ENCODE measurements at places on chromosomes 7 and 10.

GRCh38 chr10:91603931-91604331 is 28.9 kb downstream of the PPP1R3C start:
- no peak for DNase-seq

GRCh38 chr7:92121681-92122080 is 12.6 kb downstream of the CYP51A1 start:
- DNase-seq, result no peak

GRCh38 chr10:34434119-34434594 is 380.9 kb downstream of the PARD3 start:
- no peak for DNase-seq

DNA sequence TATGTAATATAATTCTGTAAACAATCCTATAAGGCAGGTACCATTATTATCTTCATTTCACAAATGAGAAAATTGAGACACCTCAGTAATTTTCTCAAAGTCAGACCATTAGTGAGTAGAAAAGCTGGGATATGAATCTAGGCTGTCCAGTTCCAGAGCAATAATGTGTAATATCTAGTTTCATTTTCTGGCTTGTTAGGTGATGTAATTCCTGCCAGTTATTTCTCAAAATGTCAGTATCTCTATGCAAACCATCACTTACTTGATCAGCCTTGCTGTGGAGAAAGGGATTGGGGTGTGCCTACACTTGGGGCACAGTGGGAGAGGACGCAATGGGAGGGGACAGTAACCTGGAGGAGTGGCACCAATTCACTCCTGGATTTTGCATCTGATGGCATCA is 157.5 kb downstream of the LYZL1 start:
- DNase-seq, result no peak

DNA sequence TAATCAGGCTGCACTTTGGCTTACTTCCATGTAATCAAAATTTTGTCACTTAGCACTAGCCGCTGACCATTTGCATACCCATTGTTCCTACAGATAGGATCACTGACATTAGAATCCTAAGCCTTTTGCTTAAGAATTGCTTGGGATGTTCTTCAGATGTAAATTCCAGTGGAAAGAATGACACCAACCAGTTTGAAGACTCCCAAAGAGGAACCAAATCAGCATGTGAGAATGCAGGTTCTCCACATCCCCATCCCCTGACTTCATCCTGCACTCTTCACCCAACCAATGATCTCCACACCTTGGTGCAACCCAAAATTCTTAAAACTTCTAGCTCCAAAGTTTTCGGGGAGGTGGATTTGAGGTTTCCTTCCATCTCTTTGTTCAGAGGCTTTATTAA is 345.6 kb downstream of the GPAM start:
- DNase-seq, result no peak

GRCh38 chr10:24825551-24825950 is 101.9 kb upstream of the ARHGAP21 start:
- DNase-seq, result no peak

DNA sequence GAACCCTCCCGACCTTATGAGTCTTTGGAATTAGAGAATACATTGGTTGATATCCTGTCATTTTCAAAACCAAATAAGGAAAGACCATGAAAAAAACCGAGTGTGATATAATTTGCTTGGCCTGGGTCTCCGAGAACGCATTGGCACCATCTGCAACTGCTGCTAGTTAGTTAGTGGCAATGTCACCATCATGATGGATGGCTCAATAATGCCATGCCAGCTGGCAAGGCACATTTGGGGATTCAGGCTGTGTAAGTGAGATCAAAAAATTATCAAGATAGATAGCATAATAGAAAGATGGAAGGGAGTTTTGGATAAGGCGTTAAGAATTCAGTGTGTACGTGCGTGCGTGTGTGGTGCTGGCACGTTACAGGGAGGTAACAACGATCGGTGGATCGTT is 134.7 kb upstream of the TCERG1L start:
- no peak for DNase-seq

DNA sequence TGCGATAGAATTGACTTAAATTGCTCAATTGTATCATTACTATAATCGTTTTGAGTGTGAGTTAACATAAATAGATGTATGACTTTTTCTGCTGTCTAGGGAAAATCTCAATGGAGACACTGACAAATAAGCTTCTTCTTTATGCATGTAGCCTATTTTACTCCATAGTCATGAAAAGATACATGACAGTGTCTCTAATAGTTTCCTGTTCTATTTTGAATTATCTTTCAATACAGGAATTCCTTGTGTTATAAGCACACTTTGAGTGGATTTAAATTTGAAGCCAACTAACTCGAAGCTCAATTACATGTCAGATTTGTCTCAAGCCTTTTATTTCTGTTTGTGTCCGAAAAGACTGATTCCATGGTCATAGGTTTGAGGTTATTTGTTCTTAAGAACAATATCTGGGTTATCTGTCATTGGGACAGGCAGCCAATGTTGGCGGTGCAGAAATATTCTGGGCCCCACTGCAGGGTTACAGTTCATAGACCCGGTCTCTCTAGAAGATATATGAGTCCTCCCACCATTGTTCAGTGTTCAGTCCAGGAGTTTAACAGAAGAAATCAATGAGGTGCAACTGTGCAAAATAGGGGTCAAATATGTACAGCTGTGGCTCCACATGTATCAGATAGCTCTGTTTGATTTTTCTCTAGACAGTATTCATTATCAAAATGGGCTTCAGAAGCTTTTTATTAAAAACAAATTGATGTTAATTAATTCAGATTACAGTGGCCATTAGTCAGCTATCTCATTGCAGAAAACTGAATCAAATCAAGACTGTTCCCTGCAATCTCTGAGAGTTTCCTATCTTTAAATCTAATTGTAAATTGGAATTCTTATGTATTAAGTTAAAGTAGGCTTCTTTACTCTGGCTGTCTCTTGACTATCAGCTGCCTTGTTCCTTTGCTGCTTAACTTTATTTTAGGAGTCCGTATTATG is 1238.8 kb downstream of the NXPH1 start:
- DNase-seq, result no peak

- no peak for DNase-seq
These were observed 92.4 kb upstream of the JCAD start for GRCh38 chr10:30151581-30152389.

DNA sequence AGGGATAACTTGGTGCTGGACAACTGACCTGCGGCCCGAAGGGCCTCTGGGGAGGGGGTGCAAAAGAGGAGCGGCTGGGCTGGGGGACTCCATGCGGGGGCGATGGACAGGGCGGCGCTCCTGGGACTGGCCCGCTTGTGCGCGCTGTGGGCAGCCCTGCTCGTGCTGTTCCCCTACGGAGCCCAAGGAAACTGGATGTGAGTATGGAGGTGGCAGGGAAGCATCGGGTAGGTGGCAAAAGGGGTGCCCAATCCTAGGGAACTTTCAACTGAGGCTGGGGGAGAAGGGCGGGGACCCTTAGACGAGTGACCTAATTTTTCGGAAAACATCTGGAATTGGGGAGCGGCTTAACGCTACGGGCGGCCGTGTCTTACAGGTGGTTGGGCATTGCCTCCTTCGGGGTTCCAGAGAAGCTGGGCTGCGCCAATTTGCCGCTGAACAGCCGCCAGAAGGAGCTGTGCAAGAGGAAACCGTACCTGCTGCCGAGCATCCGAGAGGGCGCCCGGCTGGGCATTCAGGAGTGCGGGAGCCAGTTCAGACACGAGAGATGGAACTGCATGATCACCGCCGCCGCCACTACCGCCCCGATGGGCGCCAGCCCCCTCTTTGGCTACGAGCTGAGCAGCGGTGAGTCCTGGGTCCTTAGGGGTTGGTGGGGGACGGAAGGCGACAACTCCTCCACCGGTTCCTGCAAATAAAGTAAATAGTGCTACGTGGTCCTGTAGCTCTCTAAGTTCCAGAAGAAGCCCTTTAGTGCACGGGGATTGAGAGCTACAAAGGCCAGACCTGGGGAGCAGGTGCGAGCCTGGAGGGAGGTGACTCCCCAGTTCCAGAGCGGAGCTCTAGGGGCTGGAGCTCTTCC is 622 bp downstream of the WNT16 start:
- DNase-seq, result no peak

DNA sequence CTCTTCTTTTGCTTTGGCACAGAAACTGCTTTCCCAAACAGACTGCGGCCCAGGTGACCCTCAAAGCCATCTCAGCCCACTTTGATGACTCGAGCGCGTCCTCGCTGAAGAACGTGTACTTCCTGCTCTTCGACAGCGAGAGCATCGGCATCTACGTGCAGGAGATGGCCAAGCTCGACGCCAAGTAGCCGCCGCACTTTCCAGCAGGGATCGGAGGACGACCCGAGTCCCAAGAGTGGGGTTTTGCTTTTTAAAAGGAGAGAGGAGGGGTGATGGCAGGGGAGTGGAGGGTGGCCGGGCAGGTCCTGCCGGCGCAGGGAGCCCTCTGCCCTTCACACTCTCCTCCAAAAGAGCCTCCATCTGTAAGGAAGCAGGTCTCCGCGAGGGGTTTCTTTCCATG is 21.1 kb downstream of the AIFM2 start:
- no peak for DNase-seq

DNA sequence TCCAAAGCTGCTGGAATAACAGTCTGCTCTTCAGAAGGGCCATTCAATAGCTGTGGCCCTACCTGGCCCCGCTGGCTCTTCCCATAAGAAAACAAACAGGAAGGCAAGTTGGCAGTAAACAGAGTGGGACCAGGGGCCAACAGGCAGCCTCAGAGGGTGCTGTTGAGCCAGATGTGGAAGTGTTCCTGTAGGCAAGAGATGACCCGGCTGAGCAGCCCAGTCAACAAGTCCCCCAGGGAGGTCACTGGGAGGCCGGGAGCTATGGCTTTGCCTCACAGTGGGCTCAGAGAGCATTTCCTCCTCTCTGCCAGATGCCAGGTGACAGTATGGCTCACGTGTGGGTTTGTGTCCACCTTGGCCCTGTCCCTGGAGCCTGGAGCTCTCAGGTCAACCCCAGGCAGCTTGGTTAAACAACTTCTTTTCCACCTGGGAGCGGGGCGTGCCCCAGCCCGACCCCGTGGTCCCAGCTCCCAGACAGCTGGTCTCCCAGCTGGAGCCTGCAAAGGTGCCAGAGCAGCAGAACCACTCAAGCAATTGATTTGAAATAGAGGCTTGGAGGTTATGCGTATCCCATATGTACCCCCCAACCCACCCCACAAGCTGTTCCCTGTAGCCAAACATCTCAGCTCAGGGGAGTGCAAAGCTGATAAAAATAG is 33.8 kb upstream of the LOXL4 start:
- DNase-seq, result no peak

GRCh38 chr7:40815512-40815911 is 680.7 kb downstream of the SUGCT start:
- DNase-seq, result no peak

DNA sequence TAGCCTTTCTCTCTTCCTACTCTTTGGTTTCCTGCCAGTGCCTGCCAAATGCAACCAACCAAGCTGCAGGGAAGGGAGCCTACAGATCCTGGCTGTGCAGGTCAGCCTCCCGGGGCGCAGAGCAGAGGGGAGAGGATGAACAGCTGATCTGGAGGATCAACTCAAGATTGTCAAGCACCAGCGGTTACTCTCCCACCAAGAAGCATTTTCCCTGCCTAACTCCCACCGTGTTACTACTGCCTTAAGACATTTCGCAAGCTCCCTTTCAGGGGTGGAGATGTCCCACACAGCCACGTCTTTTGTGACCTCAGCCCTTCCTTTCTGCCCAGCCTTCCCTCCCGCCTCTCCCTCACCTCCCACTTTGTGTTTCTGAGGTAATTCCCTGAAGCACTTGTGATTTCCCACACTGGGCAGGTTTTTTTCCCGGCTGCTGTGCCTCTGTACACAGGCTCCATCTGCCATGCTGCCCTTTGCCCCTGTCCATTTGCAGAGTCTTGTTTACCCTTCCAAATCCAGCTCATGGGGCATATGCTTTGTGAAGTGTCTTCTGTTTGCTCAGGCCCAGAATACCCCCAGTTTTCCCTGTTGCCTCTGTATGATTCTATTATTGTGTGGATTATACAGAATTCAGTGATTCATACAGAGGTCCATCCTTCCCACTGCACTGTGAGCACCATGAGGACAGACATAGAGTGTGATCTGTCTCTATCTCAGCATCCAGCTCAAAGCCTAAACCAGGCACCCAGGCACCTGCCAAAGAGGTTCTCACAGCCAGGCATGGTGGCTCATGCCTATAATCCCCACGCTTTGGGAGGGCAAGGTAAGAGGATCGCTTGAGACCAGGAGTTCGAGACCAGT is 40.9 kb upstream of the PAPSS2 start:
- no peak for DNase-seq

GRCh38 chr10:126135177-126135576 is 238.8 kb downstream of the FANK1 start:
- DNase-seq, result no peak

- DNase-seq, result no peak
These were observed 488 bp upstream of the CHCHD3 start for GRCh38 chr7:133082390-133082766.

DNA sequence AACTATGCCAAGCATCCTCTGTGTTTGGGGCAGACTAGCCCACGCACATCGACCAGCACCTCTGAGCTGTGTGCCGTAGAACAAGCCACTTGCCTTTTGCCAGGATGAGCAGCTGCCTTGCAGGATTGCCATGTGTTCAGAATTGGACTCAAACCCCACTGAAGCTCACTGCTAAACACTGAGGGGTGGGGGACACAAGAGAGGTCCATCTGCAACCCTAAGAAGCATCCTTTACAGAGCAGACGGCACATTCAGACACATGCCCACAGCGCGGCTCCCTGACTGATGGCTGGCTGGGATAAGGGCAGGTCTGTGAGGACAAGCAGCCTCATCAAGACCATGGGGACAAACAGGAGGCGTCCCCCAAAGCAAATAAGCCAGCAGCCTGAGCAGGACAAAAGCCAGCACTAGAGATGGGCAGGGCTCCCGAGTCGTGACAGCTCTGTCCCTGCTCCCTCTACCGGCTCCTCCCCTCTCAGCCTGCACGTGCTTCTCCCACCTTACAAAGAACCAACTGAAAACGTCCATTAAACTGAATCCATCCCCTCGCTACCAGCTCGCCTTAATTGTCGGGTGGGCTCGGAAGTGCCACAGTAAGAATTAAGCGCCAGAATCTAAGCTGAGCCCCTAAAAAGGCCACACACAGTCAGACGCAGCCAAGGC is 114.2 kb downstream of the PRKAG2 start:
- DNase-seq, result no peak

- DNase-seq, result no peak
These were observed 150.2 kb upstream of the PRSS58 start for GRCh38 chr7:142407939-142408570.

- no peak for DNase-seq
These were observed at the start of gene GRID1 for GRCh38 chr10:86366033-86366901. TSS of gene GRID1 (minus strand) at chr10:86366795.

- DNase-seq, result no peak
These were observed 80.0 kb downstream of the ARID5B start for GRCh38 chr10:61981460-61981859.

Measured in stimulated activated CD4-positive, alpha-beta T cell treated with anti-CD3 and anti-CD28 coated beads, Interleukin-15, amount 100 ng/mL, for 1 hour (primary cell).